Ascending aorta (tissue), 2 donors: ENCODE measurements at places on chromosomes 12 and 14.
A peak's percentile ranks its signal among the peaks of the same experiment; 100 is the strongest.

- DNase-seq: no peak
Measured at GRCh38 chr12:84397263-84397662, 515.3 kb downstream of the SLC6A15 start.

GRCh38 chr12:97944576-97944975 lies 482.0 kb downstream of the RMST start:
- DNase-seq: no peak

DNA sequence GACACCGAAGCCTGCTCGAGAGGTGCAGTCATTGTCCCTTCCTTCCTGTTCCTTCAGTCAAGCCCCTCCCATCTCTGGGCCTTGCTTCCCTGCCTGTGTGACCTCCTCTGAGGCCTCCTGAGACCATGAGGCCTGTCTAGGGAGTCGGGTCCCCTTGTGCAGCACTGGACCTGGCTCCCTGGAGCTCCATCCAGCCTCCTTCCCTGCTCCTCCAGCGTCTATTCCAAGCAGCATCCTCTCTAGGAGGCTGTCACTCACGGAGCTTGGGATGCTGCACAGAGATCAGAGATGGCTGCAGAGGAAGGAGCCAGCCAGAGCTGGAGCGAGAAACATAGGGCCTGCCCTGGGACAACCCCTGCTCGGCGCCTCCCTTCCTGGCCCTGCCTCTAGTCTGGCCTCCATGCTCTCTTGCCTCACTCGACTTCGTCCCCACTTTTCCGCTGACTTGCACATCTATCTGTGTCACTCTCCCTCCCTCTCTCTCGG lies 142.7 kb downstream of the BCL11B start:
- no peak for DNase-seq

DNA sequence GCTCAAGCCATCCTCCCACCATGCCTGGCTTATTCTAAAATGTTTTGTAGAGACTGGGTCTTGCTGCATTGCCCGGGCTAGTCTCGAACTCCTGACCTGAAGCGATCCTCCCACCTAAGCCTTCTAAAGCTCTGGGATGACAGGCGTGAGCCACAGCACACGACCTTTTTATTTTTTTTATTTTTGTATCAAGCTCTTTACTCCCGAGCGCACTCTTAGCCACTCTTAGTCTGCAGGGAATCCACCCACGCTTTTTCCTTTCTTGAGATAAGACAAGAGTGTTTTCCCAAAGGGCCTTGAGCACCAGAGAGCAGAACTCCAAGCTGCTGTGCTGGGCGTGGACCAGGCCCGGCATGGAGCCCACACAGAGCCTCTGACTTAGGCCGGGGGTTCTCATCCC lies 23.4 kb downstream of the MAP1LC3B2 start:
- no peak for DNase-seq

GRCh38 chr14:58275527-58276190 lies 22.7 kb upstream of the ARID4A start:
- DNase-seq: no peak

DNA sequence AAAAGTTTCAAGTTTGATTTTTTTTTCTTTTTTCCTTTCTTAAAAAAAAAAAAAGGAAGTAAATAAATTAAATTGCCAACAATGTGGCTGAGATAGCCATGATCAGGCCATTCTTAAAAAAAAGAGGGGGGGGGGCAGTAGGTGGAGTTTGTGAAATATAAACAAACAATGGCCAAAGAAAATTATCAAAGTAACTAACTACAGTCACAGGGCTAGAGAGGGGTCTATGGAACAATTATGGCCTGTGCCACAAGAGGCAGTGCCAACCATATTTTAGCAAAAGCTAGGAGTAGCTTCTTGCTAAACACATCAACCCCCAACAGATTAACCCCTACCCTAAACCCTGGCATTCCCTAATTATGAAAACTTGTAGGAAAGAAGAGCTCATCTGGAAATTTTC lies 16.2 kb upstream of the SMARCC2 start:
- no peak for DNase-seq

DNA sequence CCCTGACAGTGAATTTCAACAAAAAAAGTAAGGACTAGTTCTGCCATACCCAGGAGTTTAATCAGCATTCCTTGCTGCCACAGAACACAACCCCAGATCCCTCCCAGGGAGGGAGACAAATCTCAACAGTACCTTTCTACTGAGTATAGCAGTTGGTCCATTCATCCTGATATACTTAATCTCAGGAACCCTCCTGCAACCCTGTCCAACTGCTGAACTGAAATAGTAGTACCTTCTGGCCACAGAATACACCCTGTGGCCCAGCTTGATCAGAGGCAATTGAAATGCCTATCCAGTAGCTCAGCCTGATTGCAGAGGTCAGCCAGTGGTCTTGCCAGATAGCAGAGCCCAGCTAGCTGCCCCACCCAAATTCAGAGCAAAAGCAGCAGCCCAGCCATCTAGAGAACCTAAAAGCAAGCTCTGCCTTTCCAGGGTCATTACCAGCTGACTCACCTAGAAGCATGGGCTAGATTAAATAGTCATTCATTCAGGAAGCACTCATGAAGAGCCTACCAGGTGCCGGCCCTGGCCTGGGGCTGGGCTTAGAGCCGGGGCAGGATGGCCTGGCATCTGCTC lies 40.0 kb upstream of the RHOJ start:
- no peak for DNase-seq

- no peak for DNase-seq
Measured at GRCh38 chr12:104802208-104802607, 155.9 kb downstream of the SLC41A2 start.

DNA sequence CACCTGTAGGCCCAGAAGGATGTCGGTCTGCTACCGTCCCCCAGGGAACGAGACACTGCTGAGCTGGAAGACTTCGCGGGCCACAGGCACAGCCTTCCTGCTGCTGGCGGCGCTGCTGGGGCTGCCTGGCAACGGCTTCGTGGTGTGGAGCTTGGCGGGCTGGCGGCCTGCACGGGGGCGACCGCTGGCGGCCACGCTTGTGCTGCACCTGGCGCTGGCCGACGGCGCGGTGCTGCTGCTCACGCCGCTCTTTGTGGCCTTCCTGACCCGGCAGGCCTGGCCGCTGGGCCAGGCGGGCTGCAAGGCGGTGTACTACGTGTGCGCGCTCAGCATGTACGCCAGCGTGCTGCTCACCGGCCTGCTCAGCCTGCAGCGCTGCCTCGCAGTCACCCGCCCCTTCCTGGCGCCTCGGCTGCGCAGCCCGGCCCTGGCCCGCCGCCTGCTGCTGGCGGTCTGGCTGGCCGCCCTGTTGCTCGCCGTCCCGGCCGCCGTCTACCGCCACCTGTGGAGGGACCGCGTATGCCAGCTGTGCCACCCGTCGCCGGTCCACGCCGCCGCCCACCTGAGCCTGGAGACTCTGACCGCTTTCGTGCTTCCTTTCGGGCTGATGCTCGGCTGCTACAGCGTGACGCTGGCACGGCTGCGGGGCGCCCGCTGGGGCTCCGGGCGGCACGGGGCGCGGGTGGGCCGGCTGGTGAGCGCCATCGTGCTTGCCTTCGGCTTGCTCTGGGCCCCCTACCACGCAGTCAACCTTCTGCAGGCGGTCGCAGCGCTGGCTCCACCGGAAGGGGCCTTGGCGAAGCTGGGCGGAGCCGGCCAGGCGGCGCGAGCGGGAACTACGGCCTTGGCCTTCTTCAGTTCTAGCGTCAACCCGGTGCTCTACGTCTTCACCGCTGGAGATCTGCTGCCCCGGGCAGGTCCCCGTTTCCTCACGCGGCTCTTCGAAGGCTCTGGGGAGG lies at the start of gene LTB4R:
LTB4R (plus strand) TSS at position 857 of the 959 bp plus-strand sequence. CDS start 4,150 bp downstream, outside the sequence.
- peak; percentile 81 for DNase-seq

DNA sequence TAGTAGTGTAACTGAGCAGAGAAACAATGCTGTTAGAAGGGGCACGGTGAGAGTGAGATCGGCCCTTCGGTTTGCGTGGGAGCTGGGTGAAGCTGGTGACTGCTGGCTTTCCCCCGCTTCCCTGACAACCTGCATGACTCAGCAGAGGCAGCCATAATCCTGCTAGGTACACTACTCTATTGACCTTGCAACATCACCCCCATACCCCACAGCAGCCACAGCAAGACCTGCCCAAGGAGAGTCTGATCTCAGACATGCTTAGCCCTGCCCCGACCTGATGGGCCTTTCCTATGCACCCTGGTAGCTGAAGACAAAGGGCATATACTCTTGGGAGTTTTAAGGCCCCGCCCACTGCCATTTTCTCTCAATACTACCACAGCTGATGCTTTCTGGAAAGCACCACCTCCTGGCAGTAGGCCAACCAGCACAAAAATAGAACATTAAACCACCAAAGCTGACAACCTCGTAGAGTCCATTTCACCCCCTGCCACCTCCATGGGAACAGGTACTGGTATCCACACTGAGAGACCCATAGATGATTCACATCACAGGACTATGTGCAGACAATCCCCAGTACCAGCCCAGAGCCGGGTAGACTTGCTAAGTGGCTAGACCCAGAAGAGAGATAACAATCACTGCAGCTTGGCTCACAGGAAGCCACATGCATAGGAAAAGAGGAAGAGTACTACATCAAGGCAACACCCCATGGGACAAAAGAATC lies 75.9 kb upstream of the RGS6 start:
- DNase-seq: no peak

DNA sequence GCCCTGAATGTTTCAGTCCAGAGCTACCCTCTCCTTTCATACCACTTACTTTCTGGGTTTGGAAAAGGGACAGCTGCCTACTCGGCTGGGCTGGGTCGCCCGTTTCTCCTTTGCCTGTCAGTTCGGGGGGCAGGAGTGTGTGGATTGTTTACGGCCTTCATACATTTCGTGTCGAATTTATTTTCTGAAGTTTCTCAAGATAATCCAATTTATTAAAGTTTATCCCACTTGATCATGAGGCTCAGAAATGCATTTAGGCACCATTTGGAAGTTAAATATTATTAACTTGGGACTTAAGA lies 608 bp downstream of the ZNF410 start:
- no peak for DNase-seq

- DNase-seq: no peak
Measured at GRCh38 chr14:22225516-22226140, 363.4 kb downstream of the DAD1 start.

DNA sequence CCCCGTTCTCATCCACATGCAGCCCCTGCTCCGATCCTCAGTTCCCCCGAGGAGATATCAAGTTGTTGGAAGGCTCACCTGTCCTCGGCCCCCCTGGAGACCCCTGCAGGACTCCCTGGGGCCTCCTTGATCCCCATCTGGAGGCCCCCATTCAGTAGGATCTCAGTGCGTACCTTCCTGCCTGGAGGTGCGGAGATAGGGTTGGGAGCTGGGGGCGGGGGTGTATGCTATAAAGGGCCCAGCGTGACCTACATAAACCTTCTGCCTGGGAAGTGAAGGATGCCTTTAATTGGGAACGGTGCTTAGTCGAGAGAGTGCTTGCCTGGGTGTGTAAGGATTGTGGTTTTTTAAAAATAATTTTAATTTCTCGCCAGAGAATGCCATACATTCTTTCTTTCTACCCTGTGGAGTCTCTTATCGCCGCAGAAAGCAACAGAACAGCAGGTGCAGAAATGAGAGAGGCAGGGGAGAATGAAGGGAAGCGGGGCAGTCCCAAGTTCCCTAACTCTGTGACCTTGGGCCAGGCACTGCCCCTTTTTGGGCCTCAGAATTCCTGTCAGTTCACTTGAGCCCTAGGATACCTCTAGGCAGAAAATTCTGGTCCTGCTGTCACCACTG lies 153.7 kb downstream of the TSPAN9 start:
- no peak for DNase-seq

DNA sequence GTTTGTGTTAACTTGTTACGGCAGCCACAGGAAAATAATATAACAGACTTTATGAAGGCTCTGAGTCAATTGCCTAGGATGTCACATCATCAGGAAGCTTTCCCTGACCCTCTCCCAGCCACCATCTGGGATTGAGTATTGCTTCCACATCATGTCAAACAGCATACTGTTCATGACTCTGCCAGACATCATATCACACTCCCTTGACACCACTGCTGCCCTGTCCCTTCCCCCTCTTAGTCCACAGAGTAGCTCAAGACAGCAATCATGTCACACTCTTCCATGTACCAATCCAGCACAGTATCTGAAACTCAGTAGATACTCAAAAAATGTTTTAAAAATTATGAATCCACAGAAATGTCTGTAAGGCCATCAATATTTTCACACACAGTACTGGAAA lies 168.0 kb downstream of the PIK3C2G start:
- no peak for DNase-seq

- no peak for DNase-seq
Measured at GRCh38 chr14:94328196-94328595, 5.1 kb upstream of the SERPINA6 start.

DNA sequence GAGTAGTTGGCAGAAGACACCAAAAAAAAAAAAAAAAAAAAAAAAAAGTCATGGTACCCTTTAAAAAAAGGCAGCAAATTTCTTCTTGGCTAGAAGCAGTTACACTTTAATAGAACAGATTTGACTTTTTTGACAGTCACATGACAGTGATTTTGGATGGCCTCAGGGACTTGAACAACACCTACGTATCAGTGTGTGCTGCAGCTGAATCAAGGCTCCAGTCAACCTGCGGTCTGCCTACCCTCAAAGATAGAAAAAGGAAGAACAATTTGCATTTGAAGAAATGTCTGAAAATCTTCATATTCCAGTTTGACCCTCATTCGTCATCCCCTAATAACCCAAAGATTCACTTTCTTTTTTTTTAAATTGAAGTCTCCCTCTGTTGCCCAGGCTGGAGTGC lies 53.9 kb downstream of the MDM2 start:
- DNase-seq: no peak

DNA sequence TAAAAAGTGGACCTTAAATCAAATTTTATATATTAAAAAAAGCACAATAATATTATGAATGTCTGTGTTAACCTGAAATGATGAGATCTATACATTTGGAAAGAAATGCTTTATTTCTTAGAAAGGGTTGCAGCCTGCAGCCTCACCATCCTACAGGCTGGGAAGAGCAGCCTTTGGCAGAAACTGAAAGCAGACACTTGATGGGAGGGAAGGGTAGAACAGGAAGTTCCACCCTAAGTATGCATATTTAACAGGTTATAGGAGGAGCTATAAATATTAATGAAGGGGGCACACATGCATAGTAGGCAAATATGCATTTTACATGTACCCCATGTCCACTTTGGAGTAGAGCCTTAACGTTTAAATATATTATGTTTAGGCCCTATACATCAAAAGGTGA lies 498.0 kb downstream of the FLRT2 start:
- DNase-seq: no peak

DNA sequence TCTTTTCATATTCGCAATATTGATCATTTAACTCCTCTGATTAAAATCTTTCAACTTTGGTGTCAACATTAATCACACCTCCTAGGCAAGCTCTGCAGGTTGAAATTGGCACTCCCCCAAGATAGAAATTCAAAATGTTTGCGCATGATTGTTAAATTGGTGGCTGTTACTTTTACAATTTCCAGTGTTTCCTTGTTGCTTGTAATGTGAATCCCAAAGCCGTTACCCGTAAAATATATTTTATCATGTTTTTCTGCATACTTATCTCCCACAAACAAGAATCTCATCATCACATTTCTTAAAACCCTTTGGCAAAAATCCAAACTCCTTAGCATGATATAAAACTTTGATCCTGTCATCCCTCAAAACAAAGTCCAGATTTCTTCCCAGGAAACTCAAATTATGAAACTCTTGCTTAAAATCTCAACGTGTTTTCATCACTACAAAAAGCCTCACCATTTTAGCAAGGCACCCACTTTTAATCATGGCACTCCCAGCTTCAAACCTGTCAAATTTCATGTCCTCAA lies 14.7 kb downstream of the RTL1 start:
- DNase-seq: no peak
